T-helper 2 cell (primary cell): ENCODE measurements at places on chromosomes 1 and 21.

- no peak for DNase-seq
Observed at GRCh38 chr1:21361506-21361905, 71.2 kb upstream of the ECE1 start.

DNA sequence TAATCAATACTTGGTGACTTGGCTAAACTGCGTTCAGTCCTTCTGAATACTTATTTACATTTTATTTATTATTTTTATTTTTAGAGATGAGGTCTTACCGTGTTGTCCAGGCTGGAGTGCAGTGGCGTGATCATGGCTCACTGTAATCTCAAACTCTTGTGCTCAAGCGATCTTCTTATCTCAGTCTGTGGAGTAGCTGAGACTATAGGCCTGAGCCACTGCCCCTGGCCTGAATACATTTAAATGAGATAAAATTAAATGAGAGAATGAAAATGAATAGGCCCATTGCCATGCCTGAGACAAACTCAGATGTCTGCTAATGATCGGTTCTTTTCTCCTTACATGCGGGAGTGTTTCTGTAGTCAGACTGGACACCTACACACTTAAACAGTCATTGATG, 86.0 kb downstream of the GALNT2 start:
- no peak for DNase-seq

DNA sequence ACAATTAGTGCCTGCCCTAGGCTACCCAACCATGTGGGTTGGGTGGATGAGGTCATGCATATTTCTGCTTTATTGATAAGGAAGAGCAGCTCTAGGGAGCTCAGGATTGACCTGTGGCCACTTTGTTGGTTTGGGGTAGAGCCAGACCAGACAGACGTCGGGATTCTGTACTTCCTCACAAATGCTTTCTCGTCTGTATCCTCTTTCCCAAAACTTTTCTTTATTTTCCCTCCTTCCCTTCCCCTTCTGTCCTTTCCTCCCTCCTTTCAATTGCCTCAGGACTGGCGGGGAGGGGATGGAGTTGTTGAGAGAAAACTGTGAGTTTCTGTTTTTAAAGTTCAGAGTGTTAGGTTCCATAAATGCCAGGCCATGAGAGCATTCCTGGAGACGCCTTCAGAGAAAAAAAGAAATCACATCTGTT, 68.0 kb downstream of the UCK2 start:
- DNase-seq: no peak

GRCh38 chr1:145997016-145997717, 788 bp upstream of the TXNIP start:
- peak; percentile 63 for DNase-seq

DNA sequence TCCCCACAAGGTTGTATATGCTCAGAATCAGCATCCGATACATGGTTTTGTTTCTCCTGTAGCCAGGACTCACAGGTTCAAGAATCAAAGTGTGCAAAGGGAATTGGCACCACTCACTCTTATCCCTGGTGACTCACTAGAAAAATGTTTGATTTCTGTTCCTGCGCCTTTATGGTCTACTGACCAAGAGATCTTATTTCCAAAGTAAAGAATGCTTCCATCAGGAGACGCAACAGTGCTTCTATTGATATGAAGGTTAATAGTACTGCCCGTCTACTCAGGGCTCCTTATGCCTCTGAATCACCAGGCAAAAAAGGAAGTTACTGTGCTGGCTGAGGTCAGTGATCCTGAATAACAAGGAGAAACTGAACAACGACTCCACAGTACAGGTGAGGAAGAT, 1392.0 kb upstream of the PRMT6 start:
- no peak for DNase-seq

DNA sequence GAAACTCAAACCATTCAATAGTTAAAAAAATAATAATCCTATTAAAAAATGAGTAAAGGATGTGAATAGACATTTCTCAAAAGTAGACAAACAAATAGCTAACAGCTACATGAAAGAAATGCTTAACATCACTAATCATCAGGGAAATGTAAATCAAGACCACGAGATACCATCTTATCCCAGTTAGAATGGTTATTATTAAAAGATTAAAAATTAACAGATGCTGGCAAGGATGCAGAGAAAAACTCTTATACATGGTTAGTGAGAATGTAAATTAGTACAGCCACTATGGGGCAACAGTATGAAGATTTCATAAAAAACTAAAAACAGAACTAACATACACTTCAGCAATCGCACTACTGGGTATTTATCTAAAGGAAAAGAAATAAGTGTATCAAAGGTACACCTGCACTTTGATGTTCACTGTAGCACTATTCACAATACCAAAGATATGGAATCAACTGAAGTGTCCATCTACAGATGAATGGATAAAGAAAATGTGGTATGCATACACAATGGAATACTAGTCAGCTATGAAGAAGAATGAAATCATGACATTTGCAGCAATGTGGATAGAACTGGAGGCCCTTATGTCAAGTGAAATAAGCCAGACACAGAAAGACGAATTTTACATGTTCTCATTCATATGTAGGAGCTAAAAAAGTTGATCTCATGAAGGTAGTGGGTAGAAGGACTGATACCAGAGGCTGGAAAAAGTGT, 117.9 kb downstream of the ACBD6 start:
- DNase-seq: no peak

- peak; percentile 29 for DNase-seq
Observed at GRCh38 chr1:16888860-16889816, 6.6 kb upstream of the RNU1-2 start.

GRCh38 chr1:165441166-165441880, 3.6 kb downstream of the RXRG start:
- no peak for DNase-seq

GRCh38 chr1:175399795-175400194, 207.2 kb upstream of the KIAA0040 start:
- no peak for DNase-seq

- DNase-seq: no peak
Observed at GRCh38 chr1:73564294-73564693, 633.7 kb downstream of the LRRIQ3 start.

- DNase-seq: no peak
Observed at GRCh38 chr1:180230791-180231505, 884 bp downstream of the LHX4 start.

GRCh38 chr1:17184161-17184665, 20.7 kb upstream of the PADI1 start:
- DNase-seq: no peak

- DNase-seq: no peak
Observed at GRCh38 chr21:14078746-14079375, 131.9 kb downstream of the LIPI start.

GRCh38 chr1:15323989-15324868, 77.2 kb downstream of the FHAD1 start:
- no peak for DNase-seq

- no peak for DNase-seq
Observed at GRCh38 chr1:15148475-15148874, 5.1 kb upstream of the TMEM51 start.

DNA sequence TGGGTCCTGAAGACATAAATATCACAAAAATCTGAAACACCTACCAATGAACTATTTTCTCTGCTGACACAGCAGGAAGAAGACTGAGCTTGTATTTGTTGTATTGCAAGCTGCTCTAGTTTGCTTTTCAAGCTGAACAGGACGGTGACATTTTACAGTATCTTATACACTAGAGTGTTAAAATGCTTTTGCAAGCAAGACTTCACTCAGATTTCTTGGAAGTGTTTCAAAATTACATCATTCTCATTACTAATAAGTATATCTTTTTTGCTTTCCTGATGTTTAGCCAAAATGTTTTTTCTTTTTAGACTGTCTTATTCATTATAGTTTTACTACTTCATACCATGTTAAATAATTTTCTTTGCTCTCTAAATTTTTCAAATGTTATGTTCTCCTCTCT, 427.1 kb upstream of the CXADR start:
- no peak for DNase-seq

- no peak for DNase-seq
Observed at GRCh38 chr21:36134803-36135390, at the start of gene CBR3. CBR3 (plus strand) TSS chr21:36135079; CDS start chr21:36135193, 114 bp downstream.

DNA sequence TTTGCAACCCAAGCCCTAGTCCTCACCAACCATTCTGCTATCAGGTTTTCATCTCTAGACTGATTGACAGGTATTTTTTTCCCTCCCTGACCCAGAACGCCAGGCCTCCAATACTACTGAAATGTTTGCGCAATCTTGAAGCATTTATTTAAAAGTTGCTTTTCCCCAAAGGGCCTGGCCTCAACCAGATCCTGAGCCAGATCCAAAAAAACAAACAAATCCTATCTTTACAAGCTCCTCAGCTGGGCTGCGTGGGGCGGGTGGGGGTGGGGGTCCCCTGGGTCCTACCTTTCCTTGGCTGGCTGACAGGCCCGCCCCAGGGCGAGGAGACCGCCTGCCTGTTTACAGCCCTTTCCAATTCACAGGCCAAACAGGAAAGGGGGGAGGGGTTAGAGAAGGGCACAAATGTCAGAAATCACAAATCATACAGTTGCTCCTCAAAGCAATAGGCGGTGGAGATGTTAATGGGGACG, 98.8 kb downstream of the FOXD2 start:
- no peak for DNase-seq

GRCh38 chr1:214440219-214440965, 111.0 kb downstream of the PTPN14 start:
- no peak for DNase-seq

GRCh38 chr1:22142315-22143064, 407 bp downstream of the WNT4 start:
- DNase-seq: no peak

- no peak for DNase-seq
Observed at GRCh38 chr1:218498056-218498938, 153.2 kb downstream of the TGFB2 start.

DNA sequence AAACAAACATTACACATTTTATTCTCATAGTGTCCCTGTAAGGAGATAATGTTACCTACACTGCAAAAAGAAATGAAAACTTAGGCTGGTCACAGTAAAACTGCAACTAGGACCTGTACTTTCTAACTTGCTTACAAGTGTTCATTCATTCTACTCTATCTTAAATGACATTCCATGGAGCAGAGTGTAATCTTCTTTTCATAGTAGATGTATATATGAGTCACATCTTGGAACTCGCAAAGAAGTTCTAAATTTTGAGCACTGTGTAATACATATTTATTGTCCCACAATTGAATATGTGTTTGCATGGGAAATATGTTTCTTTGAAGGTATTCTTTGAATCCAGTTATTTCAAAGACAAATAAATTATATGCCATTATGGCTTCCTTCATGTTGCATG, 1258.5 kb upstream of the ADGRL2 start:
- no peak for DNase-seq

GRCh38 chr1:214862421-214862820, 220.1 kb upstream of the KCNK2 start:
- DNase-seq: no peak

- DNase-seq: no peak
Observed at GRCh38 chr1:5311634-5312292, 657.4 kb downstream of the AJAP1 start.

- DNase-seq: no peak
Observed at GRCh38 chr1:53073287-53073686, 11.3 kb downstream of the PODN start.

- peak; percentile 18 for DNase-seq
Observed at GRCh38 chr1:25562101-25562927, 18.9 kb downstream of the LDLRAP1 start.

DNA sequence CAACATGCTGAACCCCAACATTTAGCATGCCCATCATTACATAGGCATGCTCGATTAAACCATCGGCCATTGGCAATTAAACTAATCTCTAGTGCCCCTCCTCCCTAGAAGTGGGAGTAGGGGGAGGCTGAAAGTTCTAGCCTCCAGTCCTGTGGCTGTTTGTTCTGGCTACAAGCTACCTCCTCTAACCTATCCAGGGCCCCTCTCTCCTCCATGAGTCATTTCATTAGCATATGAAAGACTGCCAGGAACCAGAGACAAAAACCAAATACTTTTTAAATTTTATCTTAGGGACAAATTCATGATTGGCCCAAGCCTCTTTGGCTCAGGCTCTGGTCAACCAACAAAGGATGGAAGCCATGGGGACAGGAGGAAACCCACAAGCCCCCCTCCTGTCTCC, 231.1 kb downstream of the CACNA1E start:
- no peak for DNase-seq

DNA sequence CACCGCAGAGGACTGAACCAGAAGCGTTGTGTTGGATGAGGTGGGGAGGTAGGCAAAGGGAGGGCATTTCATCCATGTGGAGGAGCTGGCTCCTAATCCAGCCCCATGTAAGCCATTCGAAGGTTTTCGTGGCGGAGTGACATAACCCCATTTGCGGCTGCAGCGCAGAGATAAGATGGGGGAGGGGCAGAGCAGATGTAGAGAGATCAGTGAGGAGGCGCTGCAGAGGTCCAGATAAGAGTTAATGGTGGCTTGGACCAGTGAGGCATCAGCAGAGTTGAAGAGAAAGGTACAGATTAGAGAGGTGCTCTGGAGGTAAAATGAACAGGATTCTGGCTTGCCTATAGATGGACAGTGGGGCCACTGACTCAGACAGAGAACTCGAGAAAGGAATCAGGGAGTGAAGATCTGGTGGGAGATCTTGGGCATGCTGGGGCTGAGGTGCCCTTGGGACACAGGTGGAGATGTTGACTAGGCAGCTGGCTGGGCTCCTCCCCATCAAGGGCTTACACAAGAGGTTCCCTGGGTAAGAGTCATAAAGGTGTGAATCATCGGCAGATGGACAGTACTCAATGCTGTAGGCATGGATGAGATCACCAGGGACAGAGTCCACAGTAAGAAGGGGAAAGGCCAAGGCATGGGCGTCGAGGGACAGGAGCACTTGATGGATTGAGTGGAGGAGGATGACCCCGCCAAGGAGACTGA, 7.8 kb upstream of the PTPRF start:
- DNase-seq: no peak

DNA sequence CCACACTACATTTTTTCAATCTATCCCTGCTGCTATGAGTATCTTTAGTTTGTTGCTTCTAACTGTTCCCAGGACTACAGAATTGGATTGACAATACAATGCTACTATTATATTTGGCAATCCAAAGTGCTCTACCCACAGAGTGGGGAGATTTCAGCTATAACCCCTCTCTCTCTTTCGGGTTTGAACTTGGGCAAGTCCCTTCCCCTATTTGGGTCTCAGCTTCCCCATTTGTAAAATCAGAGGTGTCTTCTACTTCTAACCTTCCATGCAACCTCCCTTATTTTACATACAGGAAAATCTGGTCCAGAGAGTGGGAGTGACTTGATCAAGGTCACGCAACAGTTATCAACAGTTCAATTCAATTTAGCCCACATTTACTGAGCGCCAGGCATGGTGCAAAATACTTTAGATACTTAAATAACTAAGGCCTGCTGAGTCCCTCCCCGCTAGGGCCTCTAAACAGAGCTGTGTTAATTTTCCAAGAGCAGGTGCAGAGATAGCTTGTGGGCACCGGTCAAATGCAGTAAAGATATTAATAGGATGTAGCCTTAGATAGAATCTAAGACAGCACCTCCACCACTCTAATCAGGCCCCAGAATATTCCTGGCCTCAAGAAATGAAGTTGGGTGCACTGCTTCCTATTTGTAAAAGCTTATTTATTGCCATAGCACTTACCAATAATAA, 9.4 kb upstream of the GPX7 start:
- no peak for DNase-seq

DNA sequence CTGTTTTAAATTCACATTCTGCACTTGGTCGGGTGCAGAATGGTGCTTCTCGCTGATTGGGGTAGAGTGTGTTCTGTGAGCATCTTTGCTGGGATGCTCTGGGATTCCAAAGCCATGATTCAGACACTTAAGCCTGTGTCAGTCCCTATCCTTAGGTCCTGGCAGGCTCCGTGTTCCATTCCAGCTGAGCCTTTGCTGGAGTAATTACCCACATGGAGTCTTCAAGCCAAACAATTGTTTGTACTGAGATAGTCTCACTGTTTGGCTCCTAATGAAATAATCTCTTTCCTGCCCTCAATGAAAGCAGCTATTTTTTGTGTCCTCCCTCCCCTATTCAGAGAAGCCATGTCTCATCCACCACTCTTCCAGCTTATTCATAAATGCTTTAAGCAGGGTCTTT, 18.7 kb downstream of the SMAP2 start:
- DNase-seq: no peak
